ENCODE measurements at places on chromosomes 11 and 22. TPM values are rescaled to one million over a fixed set of nuclear protein-coding genes. Genes with fewer than 3 reads are reported as not detected.

The USP28 gene
- total RNA-seq = 22.7 TPM

The C22orf15 gene
- 1.7 TPM for total RNA-seq

The MRGPRX2 gene
- not detected for total RNA-seq

DNA sequence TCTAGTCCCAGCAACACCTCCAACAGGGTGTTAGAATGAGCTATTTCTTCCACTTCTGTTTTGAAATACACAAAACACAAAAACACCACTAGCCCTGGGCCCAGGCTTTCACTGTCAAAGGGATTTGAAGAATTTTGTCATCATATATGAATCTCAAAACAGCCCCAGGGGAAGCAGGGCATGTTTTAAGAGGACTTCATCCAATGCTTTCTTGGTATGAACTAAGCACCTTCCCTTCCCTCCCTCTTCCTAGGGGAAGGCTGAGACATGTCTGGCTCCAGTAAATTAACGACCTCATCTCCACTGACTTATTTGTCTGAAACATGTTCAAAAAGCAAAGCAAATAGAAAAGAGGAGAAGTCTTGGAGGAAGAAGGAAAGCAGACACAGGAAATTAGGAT, 75.7 kb upstream of the INCENP start:
- no peak for DNase-seq

GRCh38 chr22:41429232-41429950, 17.2 kb downstream of the TOB2 start:
- no peak for DNase-seq
